ENCODE measurements at places on chromosomes 2 and 18.
A peak's percentile ranks its signal among the peaks of the same experiment; 100 is the strongest.

- no peak for DNase-seq
Observed at GRCh38 chr2:15814946-15815345, 125.4 kb upstream of the MYCN start.

GRCh38 chr2:46187112-46187618, 110.0 kb upstream of the EPAS1 start:
- no peak for DNase-seq

DNA sequence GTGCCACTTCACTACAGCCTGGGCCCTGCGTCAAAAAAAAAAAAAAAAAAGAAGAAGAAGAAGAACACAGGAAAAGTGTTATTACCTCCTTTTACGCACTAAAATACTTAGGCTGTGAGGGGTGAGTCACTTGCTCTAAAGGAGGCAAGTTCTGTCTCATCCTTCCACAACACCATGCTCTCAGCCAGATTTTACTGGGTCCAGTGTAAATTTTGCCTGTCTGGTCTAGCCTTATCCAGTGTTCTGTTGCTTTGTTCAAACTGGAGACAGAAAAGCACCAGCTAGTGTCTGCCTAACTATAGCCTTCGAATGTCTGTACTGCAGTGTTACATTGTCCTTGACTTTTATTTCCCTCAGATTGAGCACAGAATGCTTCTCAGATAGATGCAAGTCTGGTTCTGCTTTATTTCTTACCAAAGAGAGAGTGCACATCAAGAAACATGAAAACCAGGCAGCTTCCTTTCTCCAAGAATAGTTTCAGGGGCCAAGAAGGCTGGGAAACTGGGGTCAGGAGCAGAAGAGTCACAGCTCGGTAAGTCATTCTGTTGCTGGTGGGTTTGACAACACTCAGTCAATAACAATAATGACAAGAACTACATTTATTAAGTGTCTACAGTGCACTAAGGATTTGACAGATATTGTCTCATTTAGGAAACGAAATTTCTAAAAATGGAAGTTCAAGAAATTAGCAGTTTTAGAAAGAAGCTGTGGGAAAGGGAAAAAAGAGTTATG, 3.1 kb upstream of the MSGN1 start:
- DNase-seq: no peak

- no peak for DNase-seq
Observed at GRCh38 chr18:13165636-13166423, 52.7 kb upstream of the LDLRAD4 start.

DNA sequence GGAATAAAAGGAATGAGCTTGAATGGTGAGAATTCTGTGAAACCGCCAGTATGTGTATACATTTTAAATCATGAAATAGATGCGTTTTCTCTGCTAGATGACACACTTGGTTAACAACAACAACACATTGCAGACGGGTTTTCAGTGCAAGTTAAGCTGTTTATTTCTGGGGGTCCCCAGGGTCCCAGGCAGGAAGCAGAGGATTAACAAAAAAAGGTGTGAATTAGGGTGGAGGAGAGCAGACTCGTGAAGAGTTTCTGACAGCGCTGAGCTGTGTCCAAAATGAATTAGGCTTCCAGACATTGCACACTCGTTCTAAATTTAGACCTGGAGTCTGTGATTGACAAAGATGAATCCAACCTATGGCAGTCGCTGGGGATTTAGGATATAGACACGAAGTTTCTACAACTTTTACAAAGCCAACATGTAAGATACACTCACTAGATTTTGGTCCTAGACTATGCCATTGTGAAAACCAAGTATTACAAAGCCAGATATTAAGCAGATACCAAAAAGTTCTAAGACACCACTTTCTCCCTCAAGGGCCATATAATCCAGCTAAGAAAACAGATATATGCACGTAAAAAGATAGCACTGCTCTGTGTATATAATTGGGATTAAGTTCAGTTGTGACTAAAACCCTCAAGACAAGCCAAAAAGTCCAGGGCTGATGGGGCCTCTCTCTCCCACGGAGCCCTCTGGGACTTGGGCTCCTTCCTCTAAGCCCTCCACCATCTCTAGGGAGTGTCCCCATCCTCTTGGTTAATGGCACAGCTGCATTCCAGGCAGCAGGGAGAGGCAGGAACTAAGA, 120.2 kb downstream of the ACAA2 start:
- DNase-seq: no peak

GRCh38 chr2:85601771-85602475, 575 bp downstream of the TMEM150A start:
- no peak for DNase-seq

DNA sequence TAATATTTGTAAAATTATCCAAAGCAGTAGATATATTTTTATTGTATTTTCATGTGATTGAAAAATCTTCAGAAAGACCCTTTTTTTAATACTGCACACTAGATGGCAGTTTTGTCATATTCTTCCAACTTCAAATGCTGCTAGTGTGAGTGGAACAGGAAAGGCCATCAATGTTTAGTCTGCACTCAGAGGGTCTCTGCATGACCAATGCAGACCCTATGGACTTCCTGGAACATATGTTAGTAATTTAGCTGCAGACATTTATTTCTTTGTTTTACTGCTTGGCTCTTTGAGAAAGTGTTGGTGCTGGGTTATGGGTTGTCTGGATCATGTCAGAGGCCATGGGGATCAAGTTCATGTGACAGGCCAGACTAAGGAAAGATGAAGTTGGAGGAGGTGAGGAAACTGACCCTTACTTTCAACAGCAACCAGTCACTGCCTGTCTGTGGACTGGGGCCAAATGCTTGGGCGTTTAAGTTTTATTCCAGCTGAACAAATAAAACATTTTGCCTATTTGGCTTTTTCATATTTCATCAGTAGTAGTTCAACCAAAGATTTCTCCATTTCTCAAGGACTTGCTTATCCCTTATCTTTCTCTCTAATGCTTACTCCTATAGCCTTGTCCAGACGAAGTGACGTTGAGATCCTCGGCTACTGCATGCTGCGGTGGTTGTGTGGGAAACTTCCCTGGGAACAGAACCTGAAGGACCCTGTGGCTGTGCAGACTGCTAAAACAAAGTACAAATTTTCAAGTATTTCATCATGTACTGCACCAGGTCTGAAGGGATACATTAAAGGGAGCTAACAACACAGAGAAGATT, 84.8 kb downstream of the VRK2 start:
- peak; percentile 55 for DNase-seq

DNA sequence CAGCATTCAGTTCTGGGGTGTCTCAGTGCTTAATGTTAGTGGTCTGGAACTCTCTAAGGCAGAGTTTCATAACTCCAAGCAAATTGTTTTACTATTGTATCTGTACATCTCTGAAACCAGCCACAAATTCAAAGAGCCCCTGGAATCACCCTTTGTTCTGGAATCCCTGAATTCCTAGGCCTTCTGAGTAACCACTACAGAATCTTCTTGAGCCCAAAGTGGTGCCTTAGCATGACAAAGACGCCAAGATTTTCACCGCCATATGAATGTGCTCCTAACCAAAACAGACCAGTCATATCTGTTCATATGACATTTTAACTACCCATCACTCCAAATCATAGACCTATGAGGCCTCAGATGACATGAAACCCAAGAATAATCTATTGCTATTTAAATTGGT, 668.1 kb downstream of the EPHA4 start:
- no peak for DNase-seq

DNA sequence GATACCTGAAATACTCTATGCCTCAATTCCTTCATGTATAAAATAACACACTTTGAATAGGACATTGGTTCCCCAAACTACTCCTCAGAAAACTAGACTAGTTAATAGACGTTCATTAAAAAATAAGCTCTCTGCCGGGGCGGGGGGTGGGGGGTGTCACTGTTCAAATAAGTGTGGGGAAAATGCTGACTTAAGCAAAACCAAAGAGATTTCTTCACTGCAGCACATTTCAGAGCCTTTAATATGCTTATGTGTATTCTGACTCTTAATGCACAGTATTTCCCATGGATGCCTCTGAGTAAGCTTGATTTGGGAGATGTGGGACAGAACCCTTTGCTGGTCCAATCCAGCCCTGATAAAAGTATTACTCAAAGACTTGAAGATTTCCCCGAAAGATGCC, 93.2 kb downstream of the LYPD6 start:
- no peak for DNase-seq

GRCh38 chr2:190649798-190650390, 1.0 kb downstream of the NAB1 start:
- peak; percentile 56 for DNase-seq

- DNase-seq: no peak
Observed at GRCh38 chr2:86286516-86286915, 50.9 kb downstream of the REEP1 start.

DNA sequence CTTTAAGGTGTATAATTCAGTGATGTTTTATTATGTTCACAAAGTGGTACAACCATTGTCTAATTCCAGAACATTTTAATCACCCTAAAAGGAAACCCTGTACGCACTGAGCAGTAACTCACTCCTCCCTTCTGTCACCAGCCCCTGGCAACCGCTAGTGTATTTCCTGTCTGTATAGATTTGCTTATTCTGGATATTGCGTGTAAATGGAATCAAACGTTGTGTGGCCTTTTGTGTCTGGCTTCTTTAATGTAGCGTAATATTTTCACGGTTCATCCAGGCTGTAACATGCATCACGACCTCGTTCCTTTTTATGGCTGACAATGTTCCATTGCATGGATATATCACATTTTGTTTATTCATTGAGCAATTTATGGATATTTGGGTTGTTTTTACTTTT, 8.3 kb downstream of the ZDBF2 start:
- DNase-seq: no peak

- peak; percentile 42 for DNase-seq
Observed at GRCh38 chr2:202375033-202375608, 1.0 kb upstream of the BMPR2 start.

DNA sequence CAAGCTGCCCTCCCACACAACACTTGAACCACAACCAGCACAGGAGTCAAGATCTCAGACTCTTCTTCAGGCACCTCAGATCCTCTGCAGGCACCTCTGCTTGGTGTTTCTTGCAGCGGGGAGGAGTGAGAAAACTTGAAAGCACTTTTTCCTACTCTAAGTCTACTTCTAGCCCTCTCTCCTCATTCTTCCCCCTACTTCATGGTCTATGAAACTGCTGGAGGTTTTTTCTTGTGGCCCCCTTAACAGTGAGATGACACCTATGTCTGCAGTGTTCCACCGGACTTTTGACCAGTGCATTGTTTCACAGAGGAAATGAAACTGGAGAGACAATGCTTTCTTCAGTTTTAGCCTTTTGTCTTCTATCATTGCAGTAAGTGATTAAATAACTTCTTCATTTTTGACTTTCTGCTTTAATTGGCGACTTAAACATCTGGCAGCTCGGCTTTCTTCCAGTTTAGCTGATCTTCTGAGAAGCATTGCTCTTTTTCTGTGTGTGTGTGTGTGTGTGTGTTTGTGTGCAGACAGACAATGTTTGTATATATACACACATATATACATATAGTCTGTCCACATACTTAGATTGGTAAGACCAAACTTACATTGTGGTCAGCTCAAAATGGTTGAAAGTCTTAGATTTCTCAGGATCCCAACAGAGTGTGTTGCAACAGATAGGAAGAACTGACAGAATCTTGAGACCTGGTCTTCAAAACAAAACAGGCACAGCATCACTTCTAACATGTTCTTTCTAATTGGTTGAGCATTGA, 1474.0 kb upstream of the TMEFF2 start:
- DNase-seq: no peak

GRCh38 chr18:5294113-5294456, 1.4 kb downstream of the ZBTB14 start:
- no peak for DNase-seq

- DNase-seq: no peak
Observed at GRCh38 chr2:176536439-176537133, 267.3 kb downstream of the MTX2 start.

- DNase-seq: no peak
Observed at GRCh38 chr18:32851936-32852335, 79.1 kb upstream of the KLHL14 start.

DNA sequence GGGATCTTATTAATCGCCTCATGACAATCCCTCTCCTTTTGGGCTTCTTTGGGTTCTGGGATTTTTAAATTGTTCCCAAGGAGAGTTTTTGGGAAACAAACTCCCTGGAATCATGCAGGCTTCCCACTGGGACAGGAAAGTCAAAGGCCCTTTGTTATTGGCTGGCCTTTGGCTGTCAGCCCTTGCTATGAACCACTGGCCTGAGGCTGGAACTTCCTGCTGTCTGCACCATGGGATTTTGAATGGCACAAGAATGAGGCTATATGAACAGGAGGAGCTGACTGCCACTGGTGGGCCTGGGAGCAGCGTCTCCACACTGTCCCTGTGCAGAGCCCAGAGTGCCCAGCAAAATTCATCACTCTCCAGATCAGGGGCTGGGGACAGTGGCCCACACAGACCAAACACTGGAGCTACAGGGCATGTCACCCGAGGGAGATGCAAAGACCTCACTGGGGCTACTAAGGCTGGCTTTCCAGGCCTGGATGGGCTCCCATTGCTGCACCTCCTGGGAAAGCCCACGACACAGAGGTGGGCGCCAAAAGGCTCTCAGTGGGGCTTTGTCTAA, 35.7 kb downstream of the STEAP3 start:
- peak; percentile 42 for DNase-seq

- peak; percentile 80 for DNase-seq
Observed at GRCh38 chr2:25372405-25373268, 30.9 kb upstream of the DNMT3A start.

DNA sequence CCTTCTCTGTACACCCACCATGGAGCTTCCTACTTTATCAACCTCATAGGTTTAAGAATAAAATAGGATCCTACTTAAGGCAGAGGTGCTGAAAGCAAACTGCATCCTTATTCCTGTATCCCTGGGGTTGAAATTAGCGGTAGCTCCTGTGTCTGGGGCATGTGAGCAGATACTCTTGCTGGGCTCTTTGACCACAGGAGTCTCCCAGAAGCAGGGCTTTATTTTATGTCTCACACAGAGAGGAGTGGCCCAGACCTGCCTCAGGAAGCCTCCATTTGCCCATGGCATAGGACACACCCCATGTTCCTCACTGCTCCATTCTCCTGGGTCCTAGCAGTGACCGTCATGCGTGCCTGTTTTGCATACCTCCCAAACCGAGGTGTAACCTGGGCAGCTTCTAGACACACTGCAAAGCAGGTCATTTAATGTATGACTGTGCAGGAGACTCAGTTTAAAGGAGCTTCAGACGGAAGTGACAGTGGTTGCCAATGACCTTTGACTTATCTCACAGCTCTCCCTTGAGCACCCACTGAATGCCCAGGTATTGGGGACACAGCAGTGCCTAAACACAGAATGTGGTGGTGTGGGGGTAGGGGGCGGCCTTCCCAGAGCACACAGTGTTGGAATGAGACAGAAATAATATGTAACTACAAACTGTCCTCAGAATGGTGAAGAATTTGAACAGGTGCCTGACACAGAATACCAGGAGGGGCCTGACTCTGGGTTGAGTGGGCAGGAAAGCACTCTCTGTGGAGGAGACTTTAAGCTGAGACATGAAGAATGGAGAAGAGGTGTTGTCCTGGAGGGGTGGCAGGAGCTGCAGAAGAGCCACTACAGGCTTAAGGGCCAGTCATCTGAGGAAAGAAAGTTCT, 3.7 kb downstream of the TMEM37 start:
- DNase-seq: no peak

- no peak for DNase-seq
Observed at GRCh38 chr2:231373184-231373583, 22.3 kb upstream of the B3GNT7 start.

- DNase-seq: no peak
Observed at GRCh38 chr2:36451512-36451911, 95.9 kb downstream of the CRIM1 start.

GRCh38 chr2:241379481-241380480, 23.7 kb downstream of the FARP2 start:
- no peak for DNase-seq

- no peak for DNase-seq
Observed at GRCh38 chr2:136156411-136156810, 38.5 kb upstream of the CXCR4 start.
